Frontal cortex (tissue), 4 donors: ENCODE measurements at places on chromosomes 3 and 15.

DNA sequence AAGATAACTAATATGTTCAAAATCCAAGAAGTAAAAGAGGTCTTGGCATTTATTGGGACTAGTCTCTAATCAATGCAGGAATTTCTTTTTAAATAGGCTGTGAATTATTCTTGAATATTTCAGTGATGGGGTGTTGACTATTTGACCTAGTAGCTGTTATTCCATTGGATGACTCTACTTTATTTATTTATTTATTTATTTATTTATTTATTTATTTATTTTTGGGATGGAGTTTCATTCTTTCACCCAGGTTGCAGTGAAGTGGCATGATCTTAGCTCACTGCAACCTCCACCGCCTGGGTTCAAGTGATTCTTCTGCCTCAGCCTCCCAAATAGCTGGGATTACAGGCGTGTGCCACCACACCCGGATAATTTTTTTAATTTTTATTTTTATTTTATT, 1227.8 kb downstream of the ZPLD1 start:
- no peak for DNase-seq

- DNase-seq, result no peak
These were observed 68.9 kb upstream of the HERC1 start for GRCh38 chr15:63902671-63903035.

DNA sequence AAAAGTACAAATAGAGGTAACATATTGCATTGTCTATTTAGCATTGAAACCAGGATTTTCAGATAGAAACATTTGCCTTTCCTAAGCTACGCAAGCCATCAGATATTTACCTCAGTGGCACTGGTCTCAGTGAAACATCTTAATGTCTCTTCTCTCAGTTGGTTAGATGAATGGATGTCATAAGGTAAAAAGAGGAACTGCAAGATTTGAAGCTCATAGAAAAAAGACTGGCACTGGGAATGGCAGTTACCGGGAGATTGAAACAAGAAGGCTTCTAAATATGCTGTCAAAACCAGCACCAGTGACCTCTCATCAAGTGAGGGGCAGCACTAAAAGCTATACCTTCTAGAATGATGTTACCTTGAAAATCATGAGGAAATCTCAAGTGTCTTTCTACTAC, 486.4 kb downstream of the FHIT start:
- no peak for DNase-seq

DNA sequence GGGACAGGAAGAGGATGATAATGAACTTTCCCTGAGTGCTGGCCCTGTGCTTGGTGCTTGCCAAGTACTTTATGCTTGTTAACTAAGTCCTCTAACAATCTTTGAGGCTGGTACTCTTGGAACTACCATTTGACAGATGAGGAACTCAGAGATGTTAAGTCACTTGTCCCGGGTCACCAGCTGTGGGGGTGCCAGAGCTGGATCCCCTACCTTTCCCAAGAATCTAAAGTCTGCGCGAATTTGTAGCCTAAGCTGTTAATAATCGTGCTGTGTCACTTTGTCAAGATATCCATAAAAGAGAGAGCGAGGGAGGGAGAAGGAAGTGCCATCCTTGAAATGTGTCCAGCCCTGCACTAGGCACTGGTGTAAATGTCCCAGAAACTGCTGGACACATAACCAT, 19.0 kb upstream of the ACOX2 start:
- DNase-seq, result no peak

- no peak for DNase-seq
These were observed 241.8 kb downstream of the FOXP1 start for GRCh38 chr3:71341721-71342120.

DNA sequence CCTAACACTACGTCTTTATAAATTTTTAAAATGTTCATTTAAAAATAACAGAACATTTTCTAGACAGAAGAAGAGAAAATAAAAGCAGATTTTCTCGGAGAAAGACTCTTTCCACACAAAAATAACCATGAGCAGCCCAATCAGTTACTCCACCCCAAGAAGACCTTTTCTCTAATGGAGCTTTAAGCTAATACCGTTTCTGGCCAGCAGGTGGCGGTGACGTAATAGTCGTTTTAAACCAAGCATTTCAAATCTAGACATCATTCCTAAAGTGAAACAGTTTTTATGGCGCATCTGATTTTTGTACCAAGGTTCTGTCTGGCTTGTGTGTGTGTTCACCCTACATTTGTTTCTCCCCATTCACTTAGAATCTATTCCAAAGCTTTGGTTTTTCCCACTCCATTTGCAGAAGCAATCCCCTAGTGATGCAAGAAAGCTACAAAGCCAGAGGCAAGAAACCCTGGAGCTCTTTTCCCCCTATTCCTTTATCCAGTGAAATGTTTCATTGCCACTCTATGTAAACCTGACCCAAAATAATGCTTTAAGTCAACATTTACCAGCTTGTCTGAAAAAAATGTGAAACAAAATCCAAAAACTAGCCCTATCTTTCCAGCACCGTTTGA, 336.7 kb upstream of the IGF1R start:
- peak; percentile 42 for DNase-seq

DNA sequence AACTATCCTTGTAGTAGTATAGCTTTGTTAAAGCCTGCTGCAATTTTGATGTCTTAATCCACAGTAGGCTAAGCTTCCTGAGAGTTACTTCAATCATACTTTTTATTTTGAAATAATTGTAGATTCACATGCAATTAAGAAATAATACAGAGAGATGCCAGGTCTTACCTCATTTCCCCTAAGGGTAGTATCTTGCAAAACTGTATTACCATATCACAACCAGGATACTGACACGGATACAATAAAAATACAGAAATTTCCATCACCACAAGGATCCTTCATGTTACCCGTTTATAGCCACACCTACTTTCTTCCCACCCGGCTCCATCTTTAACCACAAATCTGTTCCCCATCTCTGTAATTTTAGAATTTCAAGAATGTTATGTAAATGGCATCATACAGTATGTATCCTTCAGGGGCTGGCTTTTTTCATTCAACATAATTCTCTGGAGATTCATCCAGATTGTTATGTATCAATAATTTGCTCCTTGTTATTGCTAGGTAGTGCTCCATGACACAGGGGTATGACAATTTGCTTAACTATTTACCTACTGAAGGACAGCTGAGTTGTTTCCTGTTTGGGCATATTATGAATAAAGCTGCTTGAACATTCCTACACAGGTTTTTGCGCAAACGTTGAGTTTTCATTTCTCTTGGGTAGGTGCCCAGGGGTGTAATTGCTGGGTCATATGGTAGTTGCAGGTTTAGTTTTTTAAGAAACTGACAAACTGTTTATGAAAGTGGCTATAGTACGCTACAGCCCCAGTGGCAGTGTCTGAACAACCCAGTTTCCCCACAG, 21.6 kb downstream of the BDH1 start:
- no peak for DNase-seq

DNA sequence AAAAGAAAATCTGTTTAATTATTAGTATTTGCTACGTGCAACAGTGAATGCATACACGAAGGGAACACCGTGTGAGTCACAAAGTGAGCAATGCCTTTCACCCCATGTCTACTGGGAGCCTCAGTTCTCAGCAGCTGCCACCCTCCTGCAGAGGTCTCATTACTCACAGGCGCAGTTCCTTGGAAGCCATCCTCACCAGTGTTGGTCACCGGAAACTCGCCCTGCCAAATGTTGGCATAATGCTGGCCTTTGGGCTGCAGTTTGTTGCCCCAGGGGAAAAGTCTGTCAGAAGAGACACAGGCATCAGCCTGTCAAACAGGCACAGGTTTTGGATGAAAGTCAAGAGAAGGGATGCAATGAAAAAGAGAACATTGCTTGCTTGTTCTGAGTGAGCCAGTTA, 50.1 kb downstream of the SUMF1 start:
- DNase-seq, result no peak

- no peak for DNase-seq
These were observed 48.9 kb downstream of the TGFBR2 start for GRCh38 chr3:30655187-30655812.

- no peak for DNase-seq
These were observed 83.6 kb upstream of the XCR1 start for GRCh38 chr3:46110701-46111493.

GRCh38 chr15:90225504-90226234, 8.1 kb downstream of the CIB1 start:
- no peak for DNase-seq

- no peak for DNase-seq
These were observed 81.5 kb downstream of the GAP43 start for GRCh38 chr3:115704661-115705338.

DNA sequence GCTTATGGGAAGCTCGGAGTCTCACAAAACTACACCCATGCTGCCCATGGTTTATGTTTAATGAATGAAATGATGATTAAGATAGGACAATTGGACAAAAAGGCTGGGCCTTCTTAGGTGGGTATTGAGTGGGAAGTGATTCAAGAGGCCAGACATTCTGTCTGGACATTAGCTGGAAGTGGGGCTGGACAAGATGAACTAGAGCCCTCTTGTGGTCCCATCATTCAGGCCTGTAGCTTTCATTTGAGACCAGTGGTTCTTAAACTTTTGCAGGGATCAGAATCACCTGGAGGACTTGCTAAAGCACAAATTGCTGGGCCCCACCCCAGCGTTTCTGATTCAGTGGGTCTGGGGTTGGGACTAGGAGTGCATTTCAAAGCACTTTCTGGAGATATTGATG, 290.4 kb upstream of the CTDSPL start:
- DNase-seq, result no peak
